BE2C (cell line): ENCODE measurements at places on chromosomes 2 and 18.

DNA sequence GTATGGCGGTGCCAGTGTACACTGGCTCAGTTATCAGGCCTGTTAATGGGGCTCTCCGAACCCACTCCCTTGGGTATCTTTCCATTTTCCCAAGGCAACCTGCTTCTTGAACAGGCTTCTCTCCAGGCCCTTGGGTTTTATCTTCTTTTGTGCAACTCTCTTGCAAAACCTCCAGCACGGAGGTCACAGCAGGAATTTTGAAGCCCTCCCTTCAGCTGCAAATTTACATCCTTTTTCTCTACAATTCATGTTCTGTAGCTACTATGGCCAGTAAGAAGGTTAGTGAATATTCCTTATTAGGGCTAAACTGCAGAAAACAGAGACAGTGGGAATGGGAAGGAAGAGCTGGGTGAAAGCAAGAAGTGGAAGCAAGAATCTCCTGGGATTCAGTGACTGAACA is 10.4 kb upstream of the NPAS2 start:
- DNase-seq: no peak

DNA sequence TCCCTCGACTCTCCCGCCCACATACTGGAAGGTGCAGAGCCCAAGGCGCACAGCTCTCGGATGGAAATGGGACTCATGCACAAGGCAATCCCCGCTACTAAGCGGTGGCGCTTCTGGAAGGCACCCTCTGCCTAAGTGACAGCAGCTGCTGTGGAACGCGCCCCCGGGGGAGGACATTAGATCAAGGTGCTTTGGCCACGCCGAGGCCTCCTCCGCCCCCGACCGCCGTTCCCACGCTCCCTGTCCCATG is 202 bp downstream of the MCEE start:
- no peak for DNase-seq

DNA sequence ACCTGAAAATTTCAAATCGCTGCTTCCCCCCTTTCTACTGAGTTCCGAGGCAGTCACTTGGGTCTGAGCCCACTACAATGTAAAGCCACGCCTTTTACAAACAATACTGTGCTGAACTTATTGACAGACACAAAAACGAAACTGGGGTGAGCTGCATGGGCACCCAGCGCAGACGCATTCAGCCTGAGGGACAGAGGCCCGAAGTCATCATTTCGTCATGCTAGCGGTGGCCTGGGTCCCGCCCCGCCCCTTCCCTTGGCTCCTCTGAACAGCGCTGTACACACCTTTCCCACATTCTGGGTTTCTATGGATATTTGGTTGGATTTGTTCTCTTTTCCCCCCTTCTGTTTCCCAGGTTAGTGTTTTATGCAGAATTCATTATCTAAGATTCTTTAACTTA is 71.7 kb downstream of the EIPR1 start:
- DNase-seq: no peak

GRCh38 chr2:19256121-19256601 is 102.3 kb downstream of the OSR1 start:
- DNase-seq: no peak

DNA sequence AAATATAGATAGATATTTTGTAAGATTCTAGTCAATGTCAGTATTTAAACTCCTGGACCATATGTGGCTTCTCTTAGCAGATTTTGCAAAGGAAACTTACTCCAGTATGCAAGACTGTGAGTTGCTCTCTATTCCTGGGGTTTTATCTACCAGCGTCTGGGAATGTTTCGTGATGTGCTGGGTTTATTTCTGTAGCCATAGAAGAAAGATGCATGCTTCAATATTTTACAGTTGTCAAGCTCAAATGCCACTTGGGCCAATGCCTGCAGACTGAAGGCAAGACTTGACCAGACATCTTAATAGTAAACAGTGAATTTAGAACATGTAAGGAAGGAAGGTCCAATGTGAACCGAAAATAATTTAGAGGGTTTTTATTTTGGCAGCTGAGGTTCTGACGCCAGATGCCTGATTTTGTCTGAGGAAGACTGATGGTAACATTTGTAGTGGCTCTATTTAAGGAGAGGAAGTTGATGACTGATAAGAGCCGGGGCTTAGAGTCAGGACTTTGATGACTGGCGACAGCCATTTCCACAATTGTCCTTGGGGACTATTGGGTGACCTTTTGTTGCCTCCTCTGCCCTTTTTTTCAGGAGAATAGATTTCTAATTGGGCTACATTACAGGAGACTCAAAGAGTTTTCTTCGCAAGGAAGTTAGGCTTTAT is 154.3 kb downstream of the RAPGEF4 start:
- DNase-seq: no peak

DNA sequence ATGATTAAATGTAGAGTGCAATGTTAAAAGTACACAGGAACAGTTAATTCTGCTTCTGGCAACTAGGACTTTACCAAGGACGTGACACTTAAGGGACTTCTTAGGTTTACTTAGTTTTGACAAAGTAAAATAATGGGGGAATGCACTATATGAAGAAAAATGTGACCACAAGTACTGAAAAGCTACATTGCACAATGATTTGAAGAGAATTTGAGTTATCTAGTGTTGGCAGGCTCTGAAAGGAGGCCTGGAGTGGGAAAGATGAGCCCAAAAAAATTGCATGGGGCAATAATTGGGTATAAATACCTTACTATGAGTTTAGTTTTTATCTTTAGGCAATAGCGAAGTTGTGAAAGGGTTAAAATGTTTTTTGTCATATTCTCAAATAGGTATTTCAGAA is 173.7 kb downstream of the DOK6 start:
- no peak for DNase-seq

GRCh38 chr2:68426848-68427579 is 40.1 kb downstream of the FBXO48 start:
- no peak for DNase-seq

GRCh38 chr18:35635170-35635569 is 53.6 kb downstream of the GALNT1 start:
- DNase-seq: peak; percentile 28

DNA sequence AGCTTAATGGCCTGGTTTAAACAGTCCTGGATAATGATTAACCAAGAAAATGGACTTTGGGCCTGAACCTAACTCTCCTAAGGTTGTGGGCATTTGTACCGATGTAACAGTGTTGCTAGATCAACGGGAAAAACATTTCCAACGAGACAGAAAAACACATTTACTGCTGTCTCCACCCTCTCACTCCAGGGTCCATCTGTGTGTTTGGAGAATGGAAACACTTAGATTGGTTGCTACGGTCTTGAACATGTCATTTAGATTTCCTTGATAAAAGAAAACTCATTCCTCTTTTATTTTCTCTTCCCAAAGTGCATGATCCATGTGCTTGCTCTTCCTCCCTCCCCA is 88.0 kb downstream of the SOCS6 start:
- no peak for DNase-seq

GRCh38 chr18:49250816-49251388 is 209.5 kb downstream of the DYM start:
- DNase-seq: peak; percentile 9
